Cerebellum (tissue), 4 donors: ENCODE measurements at places on chromosomes 3 and 15. TPM values are rescaled to one million over a fixed set of nuclear protein-coding genes. Genes with fewer than 3 reads are reported as not detected.

Gene UROC1
- total RNA-seq, result 0.27 TPM

Gene DNAJA4
- 26.5 TPM for total RNA-seq

Gene GOLGA8M
- total RNA-seq, result 0.82 TPM

Gene GNAT1
- total RNA-seq, result not detected

Gene GP9
- not detected for total RNA-seq

Gene LYZL4
- total RNA-seq, result not detected
